Activated naive CD4-positive, alpha-beta T cell treated with Interleukin-2 at 50 U/mL for 16 hours (primary cell): ENCODE measurements at places on chromosomes 4 and X.

DNA sequence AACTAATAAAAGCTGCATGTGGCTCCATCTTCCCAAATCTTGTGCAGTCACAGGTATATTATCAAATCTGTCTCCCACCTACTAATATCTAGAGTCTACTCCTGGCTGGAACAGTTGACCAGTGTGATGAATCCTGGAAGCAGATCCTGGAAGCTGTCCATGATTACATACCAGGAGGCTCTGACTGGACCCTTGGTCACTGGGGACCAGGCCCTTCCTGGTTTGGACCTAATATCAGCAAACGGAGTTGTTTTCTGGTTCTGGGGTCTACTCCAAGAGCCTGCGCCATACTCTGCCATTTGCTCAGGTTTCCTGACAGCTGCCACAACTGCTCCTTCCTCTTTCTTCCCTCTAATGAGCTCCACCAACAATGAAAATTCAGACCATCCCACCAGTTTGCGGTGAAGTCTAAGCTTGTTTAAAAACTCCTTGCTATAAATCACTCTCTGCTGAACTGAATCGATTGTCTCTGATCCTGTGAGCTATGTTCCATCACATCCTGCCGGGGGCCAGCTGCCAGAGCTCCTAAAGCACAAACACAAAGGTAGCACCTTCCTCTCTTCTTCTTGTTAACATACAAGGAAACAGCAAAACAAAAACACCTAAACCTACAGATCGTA is 114.2 kb downstream of the PALLD start:
- DNase-seq = no peak

GRCh38 chrX:155094468-155095061 is 23.3 kb downstream of the BRCC3 start:
- peak; percentile 6 for DNase-seq

DNA sequence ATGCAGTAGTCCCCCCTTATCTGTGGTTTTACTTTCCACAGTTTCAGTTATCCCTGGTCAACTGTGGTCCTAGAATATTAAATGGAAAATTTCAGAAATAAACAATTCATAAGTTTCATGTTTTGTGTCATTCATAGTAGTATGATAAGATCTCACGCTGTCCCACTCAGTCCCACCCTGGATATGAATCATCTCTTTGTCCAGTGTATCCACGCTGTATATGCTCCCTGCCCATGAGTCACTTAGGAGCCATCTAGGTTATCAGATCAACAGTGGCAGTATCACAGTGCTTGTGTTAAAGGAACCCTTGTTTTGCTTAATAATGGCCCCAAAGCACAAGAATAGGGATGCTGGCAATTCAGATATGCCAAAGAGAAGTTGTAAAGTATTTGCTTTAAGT is 16.2 kb upstream of the SYTL4 start:
- DNase-seq = no peak

GRCh38 chrX:69424910-69425309 is 79.2 kb upstream of the NALF2 start:
- no peak for DNase-seq

DNA sequence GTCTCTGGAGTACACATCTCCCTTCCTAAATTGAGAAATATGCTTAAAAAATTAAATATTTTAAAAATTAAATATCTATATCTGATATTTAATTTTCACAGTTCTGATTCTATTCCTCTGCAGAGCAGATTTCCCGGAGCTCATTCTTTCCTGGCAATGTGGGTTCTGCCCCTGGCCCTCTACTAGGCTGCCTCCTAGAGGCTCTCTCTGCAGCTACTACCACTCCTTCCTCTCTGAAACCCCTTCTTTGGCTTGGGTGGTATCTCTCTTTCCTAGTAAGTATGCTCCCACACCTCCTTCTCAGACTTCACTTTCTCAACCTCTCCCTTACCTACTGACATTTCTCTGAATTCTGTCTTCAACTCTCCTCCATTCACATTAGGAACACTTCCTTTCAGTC is 45.3 kb downstream of the RPGR start:
- DNase-seq = no peak

DNA sequence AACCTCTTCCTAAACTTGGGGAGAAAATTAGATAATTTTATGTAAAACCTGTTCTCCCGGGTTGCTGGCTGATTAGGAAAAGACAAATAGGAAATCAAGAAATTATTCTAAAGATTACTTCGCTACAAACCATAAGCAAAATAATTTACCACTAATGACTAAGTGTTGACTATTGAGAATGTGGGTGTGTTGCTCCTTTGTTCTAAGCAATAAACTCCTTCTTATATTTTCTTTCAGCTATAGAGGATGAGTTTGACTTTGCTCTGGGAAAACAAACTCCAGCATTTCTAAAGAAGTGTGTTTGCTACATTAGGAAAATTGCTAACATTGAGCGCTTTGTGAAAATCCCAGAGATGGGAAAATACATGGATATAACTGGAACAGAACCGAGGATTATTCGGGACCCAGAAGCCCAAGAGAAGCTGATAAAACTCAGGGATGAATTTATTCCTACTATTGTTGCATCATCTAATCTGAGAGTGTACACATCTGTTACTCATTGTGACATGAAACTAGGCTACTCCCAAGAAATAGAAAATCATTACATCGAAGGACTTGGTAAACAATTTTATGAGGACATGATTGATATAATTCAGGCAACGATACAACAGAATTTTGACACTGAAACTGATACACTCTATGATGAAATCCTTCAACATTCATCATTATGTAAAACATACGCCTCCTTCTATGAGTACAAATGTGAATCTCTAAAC is 194.2 kb downstream of the NWD2 start:
- no peak for DNase-seq

DNA sequence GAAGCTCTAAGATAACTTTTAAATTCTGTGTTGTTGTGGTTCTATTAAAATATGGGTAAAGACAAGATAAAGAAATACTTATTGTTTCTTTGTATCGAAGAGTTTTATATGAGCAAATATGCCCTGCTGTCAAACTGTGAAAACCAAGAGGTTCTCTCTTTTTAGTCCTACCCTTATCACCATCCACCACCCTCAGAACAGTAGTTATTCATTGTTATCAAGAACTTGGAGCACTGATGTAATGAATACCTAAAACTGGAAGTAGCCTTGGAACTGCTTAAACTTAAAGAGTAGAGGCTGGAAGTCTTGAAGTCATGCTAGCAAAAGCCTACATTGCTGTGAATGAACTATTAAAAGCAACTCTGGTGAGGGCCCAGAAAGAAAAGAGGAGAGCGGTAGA is 9.2 kb downstream of the PIR start:
- DNase-seq = no peak

DNA sequence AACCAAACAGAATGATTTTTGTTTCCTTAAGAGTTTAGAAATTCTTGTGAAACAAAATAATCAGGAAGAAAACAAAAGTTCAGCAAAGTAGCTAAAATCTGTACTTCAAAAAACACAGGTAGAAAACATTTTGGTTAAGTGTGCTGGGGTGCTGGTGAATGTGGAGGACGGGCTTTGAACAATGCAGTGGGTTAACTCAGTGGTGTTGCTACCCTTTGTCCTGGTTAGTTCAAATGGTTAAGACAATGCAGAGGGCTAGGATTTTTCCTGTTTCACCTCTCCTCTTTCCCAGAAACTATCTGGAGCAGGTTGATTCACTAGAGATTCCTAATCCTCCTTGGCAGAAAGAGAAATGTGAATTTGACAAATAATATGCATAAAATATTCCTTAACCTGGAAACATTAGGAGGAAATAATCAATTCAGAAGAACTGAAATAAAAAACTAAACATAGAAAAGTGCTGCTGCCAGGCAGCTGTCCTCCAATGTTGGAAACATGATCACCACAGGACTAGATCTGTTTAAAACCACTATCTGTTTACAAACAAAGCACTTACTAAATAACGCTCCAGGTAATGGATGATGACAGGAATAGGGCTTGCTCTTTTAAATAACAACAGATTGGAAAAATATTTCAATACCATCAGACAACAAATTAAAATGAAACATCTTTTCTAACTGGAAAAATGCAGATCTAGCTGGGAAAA is 148.9 kb downstream of the MAML3 start:
- DNase-seq = no peak

DNA sequence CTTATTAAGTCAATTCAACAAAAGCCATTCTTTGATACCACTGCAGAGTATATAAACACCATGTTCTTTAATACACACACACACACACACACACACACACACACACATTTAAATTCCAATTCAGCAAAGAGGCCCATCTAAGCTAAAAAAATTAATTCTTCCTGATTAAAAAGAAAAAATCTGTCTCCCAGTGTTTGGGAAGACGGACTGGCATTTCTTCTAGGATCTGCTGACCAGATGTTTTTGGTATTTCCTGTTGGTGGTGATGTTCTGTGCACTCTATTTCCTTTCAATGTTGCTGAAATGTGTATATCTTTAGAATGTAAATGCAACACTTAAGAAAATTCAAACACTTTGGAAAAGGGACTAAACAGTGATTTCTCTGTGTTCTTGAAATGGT is 243.8 kb downstream of the THOC2 start:
- DNase-seq = no peak

DNA sequence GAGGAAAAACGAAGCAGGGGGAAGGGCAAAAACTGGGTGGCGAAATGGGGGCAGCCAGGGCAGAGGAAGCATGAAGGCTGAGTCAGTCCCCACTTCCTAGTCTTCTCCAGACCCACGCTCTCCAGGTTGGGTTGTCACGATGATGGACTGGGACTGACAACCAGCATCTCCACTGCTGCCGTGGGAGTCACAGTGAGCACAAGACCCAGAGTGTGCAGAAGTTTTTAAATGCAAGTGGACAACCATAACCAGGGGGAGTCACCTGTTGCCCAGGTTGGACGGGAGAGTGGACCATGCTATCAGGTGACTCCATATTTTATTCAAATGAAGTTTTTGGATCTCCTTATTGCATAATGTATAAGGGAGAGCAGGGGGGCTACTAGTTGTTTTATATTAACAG is 511.4 kb upstream of the ZFP42 start:
- no peak for DNase-seq

DNA sequence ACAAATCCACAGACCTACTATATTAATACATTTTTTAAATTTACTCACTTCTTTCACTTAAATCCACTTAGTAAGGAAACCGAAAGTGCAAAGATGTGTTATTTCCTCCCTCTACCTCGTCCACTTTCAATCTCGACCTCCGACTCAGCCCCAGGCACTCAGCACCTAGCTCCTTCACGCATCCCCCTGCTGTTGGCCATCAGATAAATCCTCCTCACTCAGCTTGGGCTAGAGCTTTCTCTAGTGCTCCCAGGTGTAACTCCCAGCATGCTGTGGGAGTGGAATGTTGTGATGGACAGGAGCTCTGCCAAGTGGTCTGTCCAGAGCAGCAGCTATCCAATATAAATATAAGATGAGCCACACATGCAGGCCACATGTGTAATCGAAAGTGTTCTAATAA is 26.7 kb upstream of the TEC start:
- no peak for DNase-seq

DNA sequence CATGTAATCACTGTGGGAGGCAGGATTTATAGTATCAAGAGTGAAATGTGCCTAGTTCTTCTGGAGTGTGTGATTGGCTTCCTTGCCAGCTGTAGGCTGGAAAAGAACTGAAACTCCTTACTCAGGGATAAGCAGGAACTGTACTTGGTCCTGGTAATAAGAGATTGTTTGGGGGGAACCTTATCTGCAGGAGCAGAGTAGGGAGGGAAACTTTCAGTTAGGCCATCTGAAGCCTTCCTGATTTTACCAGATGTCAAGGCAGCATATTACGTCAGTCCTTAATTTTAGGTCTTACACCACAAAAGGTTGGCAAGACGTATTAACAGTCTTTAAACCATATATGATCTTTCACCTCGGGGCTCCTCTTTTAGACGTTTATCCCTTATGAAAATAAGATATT is 231.5 kb upstream of the FMR1 start:
- no peak for DNase-seq

- DNase-seq = no peak
These were observed 78.8 kb downstream of the PDGFC start for GRCh38 chr4:156892805-156893204.

DNA sequence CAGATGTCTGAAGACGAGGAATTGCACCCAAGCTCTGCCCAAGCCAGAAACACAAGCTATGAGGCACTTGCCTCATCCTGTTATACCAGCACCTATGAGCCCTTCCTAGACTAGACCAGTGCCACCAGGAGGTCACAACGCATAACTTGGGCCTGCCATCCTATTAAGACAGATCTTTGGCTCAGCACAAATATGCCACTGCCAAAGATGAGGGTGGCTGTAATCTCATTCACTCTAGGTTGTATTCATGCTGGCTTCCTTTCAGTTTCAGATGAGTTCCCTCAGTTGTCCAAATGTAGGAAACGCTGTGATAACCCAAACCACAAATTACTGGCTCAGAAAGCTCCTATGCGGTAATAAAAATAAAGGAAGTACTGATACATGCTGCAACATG is 76.5 kb upstream of the CITED1 start:
- DNase-seq = no peak

DNA sequence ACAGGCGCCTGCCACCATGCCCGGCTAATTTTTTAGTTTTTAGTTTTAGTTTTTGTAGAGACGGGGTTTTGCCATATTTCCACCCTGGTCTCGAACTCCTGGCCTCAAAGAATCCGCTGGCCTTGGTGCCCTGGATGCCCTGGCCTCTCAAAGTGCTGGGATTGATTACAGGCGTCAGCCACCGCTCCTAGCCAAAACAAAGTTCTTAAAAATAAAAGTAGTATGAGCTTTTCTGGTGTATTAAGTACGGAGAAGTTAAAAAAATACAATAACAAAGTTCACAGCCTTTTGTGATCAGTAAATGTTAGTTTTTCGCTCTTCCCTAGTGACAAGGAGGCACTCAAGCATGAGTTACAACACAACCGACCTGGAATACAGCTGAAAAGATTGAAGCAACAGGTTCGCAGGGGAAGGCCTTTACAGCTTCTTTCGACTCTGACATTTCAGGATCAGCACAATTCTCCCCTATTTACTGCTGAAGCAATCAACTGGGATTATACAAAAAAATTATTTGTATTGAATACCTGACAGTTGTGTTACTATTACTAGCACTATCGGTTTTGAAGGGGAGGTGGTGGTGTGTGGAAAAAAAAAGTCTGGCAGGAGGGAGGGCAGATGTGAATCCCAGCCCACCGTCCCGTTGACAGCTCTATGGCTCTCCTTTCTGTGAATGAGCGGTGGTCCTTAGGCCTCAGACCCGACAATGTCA is 893 bp upstream of the METAP1 start:
- DNase-seq = no peak

DNA sequence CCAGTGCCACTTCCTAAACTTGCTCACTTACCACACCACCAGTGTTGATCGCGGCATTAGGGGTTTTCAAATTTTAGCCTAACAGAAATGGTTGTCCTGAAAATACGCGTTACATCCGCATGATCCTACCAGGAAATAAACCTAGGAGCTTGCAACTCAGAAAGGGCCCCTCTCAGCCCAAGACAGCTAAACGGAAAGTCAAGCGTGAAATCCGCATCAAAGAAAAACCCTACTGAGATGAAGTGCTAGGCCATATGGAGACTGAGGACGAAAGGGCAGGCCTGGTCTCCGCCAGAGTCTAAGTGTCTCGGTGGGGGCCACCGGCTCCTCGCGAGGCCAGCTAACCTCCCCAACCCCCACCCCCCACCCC is 626 bp downstream of the YTHDC1 start:
- no peak for DNase-seq
